ENCODE measurements at places on chromosomes 5 and 9.

GRCh38 chr5:101543780-101544179 is 640.7 kb upstream of the ST8SIA4 start:
- DNase-seq: no peak

GRCh38 chr9:126457175-126457547 is 130.5 kb downstream of the MVB12B start:
- no peak for DNase-seq

GRCh38 chr9:86545090-86545489 is 190.9 kb upstream of the TUT7 start:
- no peak for DNase-seq

GRCh38 chr9:77018058-77018968 is 1.1 kb upstream of the FOXB2 start:
- DNase-seq: no peak

- DNase-seq: no peak
Measured at GRCh38 chr9:111186021-111186530, 143.9 kb downstream of the OR2K2 start.

GRCh38 chr9:137390553-137391410 is 32.2 kb downstream of the EXD3 start:
- DNase-seq: no peak

- DNase-seq: peak; percentile 87
Measured at GRCh38 chr5:141430332-141431113, at the start of gene PCDHGA12. Gene PCDHGA12 (plus strand): TSS chr5:141430507. CDS start chr5:141430760, 253 bp downstream.

DNA sequence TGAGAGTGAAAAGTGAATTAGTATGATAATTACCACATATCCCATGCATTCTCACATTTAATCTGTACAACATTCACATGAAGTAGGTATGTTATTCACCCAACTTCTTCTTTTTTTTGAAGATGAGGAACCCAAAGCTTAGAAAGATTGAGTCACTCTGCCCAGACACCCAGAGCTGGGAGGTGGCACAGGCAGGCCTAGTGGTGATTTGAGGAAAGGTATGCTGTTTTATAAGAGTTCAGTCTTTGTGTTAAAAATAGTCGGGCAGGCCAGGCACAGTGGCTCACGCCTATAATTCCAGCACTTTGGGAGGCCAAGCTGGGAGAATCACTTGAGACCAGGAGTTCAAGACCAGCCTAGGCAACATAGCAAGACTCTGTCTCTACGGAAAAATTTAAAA is 285.3 kb downstream of the NR3C1 start:
- no peak for DNase-seq

DNA sequence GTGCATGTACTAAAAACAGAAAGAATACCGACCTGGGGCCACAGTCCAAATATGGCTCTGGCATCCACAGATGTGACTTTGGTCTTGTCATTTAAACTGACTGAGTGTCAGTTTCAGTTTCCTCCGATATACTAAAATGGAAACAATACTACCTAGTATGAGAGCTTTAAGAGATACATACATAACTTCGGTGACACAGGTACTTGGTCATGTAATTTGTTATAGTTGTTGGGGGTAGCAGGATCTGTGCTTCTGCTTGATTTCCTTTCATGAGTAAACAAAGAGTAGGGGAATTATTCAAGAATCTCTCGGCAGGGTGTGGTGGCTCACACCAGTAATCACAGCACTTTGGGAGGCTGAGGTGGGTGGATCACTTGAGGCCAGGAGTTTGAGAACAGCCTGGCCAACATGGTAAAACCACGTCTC is 32.1 kb downstream of the MTMR12 start:
- no peak for DNase-seq

DNA sequence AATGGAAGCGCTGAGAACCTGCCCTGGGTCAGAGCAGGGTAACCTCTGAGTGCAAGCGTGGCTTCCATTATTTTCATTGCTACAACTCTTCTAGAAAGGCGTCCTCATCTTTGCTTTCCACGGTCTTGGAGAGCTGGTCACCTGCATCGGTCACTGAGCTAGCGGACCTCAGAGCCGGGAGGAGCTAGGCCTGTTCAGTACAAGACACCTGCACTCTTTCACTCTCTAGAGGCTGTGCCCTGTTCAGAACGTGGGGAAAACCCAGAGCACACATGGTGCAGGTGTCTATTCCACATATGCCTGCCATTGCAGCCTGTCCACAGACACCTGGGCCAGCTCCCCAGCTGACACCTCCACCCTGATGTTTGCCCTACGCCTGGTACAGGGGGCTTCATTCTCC is 147.8 kb upstream of the IRX2 start:
- no peak for DNase-seq

- no peak for DNase-seq
Measured at GRCh38 chr5:157463081-157463480, 3.1 kb downstream of the NIPAL4 start.

DNA sequence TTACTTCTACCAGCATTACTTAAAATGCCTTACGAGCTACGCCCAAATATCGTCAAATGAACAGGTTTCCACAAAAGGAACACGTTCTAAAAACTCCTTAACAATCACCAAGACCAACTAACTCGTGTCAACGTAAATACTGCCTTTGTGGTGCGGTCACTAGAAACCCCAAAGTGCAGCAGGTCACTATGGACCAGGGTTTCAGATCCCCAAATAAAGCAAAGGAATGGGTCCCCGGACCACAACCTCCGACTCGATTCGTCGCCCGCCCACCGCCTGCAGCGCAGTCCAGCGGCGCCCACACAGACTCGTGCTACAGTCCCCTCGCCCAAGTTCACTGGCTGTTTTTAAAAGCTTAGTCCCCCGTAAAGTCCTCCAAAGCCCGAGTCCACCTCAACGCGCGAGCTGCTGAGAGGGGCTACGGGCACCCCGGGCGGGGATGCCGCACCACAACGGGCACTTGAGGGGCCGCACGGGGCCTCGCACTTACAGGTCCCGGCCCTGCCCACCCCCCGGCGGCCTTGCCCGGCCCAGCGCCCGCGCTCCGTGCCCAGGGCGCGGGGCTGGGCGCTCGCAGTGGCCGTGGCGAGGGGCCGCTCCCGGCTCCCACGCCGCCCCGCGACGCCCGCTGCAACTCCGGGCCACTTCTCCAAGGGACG is 1.1 kb downstream of the NFIB start:
- DNase-seq: peak; percentile 53

DNA sequence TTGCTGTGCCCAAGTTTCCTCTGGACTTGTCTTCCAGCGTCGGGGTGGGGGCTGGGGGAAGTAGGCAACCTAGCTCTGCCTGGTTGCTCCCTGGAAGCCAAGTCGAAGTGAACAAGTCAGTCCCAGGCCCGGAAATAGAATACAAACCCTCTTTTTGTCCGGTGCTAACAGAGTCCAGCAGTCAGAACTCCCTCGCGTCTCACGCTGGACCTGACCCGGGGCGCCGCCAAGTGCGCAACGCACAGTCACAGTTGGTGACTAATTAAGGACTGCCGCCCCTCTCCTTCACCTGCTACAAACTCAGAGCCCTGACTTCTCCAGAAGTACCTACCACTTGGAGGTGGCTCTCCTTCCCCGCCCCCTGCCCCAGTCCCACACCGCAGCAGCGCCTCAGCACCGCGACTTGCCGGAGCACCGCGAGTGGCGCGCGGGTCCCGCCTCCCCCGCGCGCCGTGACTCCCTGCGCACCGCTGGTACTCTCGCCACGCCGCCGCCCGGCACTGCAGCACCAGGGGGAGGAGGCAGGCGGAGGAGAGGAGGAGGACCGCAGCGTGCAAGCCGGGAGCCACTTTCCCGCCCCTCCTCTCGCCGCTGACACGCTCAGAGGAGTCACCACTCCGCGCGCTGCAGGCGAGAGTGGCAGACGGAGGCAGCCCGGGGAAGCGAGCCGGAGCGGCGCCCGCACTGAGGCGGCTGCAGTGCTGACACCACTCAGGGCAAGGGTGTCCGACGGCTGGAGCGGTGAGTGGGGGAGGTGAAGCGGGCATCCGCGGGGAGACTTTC is at the start of gene SV2C:
SV2C (plus strand) TSS at position 612 of the 783 bp plus-strand sequence. CDS start 48,368 bp downstream, outside the sequence.
- no peak for DNase-seq
